ENCODE measurements at places on chromosomes 1 and 21. TPM values are rescaled to one million over a fixed set of nuclear protein-coding genes. Genes with fewer than 3 reads are reported as not detected.

The SLC5A9 gene
- not detected for total RNA-seq

The RSRP1 gene
- total RNA-seq, result 120 TPM

The LENEP gene
- total RNA-seq, result 0.77 TPM

The OLFM3 gene
- total RNA-seq, result not detected

The FCRL5 gene
- not detected for total RNA-seq

The LPGAT1 gene
- 18.7 TPM for total RNA-seq

The CASQ1 gene
- total RNA-seq, result not detected

All from activated T-helper 17 cell treated with anti-CD3 and anti-CD28 coated beads, Interleukin-2, amount 50 U/mL, for 72 hours (primary cell).